ENCODE measurements at places on chromosomes 4 and X.

DNA sequence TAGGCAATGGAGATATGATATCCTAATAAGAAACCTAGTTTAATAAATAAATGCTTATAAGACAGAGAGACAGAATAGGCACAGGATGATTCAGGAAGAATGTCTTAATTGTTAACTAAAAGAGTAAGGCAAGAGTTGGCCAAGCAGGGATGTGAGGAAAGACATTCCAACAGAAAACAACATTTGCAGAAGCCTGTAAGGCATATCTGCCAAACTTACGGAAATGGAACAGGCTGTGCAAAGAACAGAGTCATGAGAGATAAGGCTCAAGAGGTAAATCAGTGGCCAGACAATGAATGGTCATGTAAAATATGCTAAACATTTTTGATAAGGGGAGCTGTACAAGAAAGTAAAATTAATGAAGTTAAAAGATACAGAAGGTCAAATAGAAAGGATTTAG lies 134.9 kb downstream of the KCTD8 start:
- no peak for DNase-seq

DNA sequence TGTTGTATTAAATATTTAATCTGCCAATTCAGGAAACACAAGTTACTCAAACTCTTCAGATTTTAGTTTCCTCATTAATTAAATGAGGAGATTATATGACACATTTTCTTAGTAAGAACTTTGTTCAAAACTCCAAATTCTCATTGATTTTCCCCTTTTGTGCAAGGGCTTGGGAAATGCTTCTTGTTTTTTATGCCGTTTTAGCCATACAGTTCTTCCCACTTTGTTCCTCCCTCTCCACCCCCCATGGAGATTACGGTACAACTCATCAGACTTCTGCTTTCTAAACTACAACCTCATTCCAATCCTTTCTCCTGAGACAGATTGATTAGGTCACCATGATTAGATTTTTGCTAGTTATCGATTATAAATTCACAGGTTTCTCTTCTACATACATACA lies 10.9 kb upstream of the BBS7 start:
- DNase-seq, result no peak

- peak; percentile 10 for DNase-seq
Measured at GRCh38 chrX:31609130-31609529, 537.3 kb upstream of the FTHL17 start.

DNA sequence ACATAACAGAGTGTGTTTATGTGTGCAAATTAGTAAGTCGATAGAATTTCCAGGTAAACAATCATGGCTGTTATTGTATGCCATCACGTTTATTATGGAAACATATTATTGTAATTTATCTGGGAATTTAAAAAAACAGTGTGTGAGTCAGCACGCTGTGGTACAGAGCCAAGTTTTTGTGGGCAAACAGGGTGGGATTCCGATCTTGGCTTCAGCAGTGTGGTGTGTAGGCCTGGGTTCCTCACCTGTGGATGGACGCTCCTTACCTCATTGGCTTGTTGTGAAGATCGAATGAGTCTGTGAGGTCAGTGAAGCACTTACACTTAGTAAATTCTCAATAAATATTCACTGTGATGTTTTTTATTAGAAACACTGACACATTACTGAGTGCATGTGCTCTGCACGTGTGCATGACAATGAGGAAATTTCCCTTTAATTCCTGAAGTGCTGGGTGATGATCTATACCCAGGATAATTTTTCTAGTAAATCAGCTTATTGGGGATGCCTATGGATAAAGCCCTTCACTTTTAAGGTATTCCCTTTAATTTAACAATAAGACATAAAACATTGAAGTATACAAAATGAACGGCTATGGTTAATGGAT lies 36.4 kb downstream of the SLIT2 start:
- peak; percentile 22 for DNase-seq

DNA sequence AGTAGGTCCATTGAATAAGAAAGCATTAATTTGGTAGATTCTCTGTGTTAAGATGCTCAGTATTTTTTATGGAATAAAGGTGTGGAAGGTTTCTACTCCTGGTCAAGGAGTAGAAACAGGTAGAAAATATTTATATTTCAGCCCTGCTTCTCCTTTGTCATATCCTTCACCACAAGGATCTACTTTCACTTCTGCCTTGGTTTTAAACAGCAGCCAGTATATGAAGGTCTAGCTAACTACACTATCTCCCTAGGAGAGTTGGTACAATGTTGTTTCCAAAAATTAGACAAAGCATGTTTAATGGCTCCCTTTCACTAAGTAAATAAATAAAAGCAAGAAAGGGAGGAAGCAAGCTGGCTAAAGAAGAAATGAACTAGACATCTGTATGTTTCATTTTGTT lies 44.6 kb upstream of the GYPA start:
- DNase-seq, result no peak

GRCh38 chr4:2552806-2553205 lies 16.4 kb downstream of the FAM193A start:
- no peak for DNase-seq

DNA sequence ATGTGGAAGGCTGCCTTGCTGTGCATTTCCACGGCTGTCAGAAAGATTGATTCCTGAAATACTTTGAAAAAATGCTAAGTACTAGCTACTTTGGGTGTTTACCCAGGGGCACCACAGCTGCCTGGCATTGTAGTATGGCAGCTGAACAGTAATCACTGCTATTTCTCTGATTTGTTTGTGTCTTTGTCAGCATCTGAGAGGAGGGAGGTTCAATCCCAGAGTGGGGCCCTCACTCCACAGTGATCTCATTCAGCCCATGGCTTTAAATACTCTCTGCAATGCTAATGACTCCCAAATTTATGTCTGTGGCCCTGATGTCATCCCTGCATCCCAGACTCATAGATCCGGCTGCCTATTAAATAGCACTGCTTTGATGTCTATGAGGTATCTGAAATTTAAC lies 575.3 kb upstream of the MAGEB2 start:
- DNase-seq, result no peak

DNA sequence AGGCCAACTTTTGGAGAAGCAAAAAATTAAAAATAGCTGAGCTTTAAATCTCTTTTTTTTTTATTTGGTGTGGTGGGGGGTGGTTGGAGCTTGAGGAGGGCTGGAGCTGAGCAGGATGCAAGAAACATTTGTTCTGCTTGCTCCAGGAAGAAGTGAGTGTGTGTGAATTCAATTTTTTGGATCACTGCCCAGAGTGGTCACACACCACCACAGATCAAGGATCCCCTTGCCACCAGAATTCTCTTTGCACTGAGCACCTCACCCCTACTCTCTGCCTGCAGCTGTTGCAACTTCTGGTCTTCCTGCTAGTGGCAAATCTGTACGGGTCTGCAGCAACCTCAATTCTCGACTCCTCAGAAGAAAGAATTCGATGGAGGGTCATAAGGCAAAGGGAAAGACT lies 19.9 kb upstream of the PLP1 start:
- no peak for DNase-seq

DNA sequence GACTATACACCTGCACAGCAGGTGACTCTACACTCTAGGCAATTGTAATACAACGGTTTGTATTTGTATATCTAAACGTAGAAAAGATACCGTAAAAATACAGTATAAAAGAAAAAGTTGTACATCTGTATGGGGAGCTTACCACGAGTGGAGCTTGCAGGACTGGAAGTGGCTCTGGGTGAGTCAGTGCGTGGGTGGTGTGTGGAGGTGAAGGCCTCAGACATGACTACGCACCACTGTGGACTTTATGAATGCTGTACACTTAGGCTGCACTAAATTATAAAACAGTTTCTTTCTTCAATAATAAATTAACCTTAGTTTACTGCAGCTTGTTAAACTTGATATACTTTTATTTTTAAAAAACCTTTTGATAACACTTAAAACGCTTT lies 85.0 kb upstream of the FAT1 start:
- no peak for DNase-seq

GRCh38 chr4:187208651-187209050 lies 485.0 kb upstream of the FAT1 start:
- no peak for DNase-seq

DNA sequence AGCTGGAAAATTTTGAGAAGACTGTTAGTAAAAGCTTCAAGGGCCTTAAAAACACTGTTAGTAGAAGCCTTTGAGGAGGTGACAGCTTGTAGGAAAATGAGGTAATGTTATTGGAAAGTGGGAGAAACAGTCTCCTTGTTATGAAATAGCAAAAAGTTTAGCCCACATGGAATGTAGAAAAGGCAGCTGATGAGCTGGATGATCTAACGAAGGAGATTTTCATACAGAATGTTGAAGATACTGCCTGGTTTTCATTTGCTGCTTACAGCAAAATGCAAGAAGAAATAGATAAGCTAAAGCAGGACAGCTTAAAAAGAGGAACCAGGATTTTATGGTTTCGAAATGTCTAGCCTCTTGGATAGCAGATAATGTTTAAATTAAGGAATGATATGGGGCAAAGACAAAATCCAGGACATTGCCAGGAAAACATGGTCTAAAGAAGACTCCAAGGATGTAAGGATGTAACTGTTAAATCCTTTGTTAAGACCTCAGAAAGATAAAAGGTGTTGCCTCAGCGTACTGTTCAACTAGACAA lies 10.2 kb upstream of the STBD1 start:
- DNase-seq, result no peak

DNA sequence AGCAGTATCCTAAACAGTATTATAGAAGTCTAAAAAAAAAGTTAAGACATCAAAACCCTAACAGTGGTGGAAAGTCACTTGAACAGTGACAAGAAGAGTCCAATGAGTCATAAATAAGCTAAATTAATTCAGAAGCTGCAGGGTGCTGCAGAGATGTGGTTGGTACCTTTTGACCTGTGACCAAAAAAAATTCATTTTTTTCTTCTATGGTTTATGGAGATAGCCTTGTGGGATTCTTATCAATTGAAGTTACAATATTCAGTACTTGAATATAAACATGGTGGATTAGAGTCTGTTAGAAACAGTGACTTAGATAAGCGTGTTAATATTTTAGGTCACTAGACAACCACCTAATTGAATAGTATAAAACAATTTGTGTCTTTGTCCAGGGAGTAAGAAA lies 35.4 kb downstream of the CCSER1 start:
- DNase-seq, result no peak

- DNase-seq, result peak; percentile 64
Measured at GRCh38 chr4:13733817-13734216, 106.3 kb upstream of the BOD1L1 start.

GRCh38 chr4:41541687-41542094 lies 3.7 kb downstream of the LIMCH1 start:
- DNase-seq, result no peak

DNA sequence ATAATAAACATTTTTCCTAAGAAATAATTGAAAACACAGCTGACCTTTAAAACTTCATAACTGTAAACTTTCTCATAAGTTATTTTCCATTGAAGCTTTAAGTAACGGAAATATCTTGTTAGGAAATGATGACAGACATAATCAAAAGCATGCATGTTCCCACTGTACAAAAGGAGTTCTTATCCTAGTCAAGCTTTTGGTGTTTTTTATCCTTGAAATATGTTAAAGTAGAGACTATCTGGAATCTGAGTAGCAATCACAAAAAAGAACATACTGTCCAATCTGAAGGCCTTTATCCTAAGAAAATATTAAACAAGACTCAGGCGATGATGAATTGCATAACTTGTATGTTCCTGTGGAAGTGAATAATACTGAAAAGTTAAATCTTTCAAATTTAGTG lies 14.4 kb downstream of the GEMIN8 start:
- no peak for DNase-seq

DNA sequence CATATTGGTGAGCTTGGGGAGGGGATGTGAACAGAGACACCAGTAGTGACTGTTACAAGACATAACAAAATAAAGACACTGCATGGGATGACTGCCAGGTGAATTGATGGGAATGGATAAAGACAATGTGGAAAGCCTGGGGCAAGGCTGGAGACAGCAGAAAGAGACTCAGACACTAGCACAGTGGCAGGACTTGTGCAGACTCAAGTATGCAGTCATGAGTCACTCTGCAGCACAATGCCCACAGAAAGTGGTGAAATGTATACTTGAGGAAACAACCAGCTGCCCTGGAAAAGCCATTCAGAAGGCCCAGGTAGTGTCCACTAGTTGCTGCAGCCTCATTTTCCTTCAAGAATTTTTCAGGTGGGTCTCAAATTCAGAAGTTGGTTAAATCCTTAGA lies 452.3 kb downstream of the MID1IP1 start:
- no peak for DNase-seq

DNA sequence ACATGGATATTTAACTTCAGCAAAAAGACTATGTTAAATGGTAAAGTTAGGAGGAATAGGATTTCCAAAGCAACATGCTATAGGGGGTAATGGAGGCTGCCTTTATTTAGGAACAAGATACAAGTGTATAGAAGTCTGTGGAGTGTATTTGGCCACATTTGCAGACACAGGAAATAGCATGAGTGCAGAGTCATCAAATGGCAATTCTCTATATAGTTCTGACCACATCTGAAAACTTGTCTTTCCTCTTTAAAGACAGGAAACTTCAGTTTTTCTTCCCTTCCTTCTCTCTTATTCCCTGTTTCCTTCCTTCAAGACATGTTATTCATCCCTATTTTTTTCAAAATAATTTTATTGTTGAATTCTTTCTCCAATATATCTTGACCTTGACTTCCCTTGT lies 119.3 kb upstream of the PITX2 start:
- no peak for DNase-seq

DNA sequence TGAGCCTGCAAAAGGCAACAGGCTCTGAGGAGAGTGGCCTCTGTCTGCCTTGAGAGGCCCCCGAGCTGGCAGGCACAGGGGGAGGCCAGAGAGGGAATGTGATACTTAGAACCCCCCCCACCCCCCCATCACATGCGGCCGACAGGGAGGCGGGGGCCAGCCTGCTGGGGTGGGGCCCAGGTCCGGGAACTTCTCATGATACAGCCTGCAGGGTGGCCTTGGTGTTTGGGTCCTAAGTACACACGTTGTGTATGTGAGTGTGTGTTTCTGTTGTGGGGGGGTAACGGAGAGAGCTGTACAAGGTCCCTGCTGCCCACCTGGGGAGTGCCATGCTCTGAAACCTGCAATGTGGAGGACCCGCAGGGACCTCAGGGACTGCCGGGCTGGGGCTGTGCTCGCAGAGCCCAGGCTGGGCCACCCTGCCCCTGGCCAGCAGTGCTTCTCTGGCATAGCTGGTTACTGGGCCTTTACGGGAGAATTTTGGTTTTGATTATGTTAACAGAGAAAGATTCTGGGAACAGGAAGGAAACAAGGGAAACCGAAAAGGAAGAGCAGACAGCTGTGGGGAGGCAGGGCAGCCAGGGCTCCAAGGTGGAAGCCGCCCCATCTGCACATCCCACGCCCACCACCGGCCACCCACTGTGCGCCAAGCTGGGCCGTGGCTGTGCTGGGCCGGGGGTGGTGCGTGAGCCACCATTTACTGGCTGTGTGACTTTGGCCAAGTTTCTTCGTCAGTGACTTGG lies 19.9 kb downstream of the SH3BP2 start:
- DNase-seq, result peak; percentile 43

- DNase-seq, result peak; percentile 81
Measured at GRCh38 chrX:43703211-43703791, 47.2 kb downstream of the MAOA start.
